ENCODE measurements at places on chromosomes 4 and X. TPM values are rescaled to one million over a fixed set of nuclear protein-coding genes. Genes with fewer than 3 reads are reported as not detected.

DNA sequence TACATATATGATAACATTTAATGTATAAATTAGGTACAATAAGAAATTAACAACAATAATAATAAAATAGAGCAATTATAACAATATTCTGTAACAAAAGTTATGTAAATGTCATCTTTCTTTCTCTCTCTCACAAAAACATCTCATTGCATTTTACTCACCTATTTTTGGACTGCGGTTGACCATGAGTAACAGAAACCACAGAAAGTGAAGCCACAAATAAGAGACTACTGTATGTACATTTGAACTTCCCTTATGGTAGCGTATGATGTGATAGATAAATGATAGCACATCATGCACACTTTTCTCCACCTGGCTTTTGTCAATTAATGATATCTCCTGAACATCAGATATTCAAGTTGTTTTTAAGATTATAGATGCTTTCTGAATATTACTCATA is 80.5 kb downstream of the HNRNPD start:
- DNase-seq = peak; percentile 44

GRCh38 chr4:38231626-38232025 is 271.4 kb downstream of the PTTG2 start:
- DNase-seq = no peak

Gene SLITRK2
- not detected for total RNA-seq

GRCh38 chr4:153249199-153250041 is 45.2 kb downstream of the TRIM2 start:
- peak; percentile 79 for DNase-seq

DNA sequence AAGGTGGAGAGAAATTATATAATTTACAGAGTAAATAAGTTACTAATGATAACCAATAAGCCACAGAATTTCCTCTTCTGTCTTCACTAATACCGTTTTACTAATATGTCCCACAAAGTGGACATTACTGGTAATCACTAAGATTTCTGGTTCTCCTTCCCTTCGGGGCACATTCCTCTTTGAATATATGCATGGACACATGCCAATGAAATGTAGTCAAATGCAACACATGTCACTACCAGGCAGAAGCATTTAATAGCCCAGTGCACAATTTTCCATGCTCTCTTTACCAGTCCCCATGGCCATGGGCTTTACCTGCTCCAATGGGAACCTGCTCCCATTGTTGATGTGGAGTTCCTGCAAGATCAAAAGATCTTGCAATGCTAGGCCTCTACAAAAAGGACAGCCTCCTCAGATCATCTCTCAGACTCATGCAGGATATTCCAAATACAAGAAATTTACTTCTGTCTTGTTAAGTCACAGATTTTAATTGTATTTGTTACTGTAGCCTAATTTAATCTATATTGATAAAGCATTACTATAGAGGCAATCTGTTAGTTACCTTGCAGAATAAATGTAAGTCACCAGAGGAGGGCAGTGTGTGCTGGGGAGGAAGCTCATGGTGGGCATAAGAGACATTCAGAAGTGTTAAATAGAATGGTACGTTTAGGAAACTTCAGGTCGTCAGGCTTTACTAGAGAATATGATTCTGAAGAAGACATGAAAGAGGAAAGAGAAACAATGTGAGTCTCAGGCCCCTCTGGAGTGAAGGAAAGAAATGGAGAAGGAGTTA is 37.1 kb upstream of the INPP4B start:
- DNase-seq = no peak

DNA sequence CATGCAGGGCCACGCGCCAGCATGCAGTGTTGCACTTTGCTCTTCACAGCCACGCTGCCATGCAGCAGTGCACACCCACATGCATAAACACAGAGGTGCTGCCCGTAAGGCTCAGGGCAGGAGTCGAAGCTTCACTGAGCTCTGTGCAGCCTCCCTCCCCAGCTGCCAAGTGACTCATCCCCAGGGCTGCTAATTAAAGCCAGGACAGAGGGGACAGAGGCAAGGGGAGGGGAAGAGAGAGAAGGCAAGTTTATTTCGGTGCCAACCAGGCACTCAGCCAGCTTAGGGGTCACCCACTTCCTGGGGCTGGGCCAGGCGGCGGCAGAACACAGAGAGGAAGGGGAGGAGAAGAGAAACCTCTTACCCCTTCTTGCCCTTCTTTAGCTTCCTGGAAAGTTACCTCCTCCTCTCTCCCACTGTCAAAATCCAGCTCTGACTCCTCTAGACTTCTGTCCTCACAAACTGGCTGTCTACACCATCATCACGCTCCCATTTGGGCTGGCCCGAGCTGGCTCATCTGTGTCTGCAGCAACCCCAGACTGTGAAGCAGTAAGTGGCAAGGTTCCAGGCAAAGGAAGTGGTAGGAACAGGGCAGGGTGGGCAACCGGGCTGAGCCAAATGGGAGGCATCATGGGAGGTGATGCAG is 6.2 kb upstream of the IQSEC2 start:
- peak; percentile 44 for DNase-seq

GRCh38 chr4:144366425-144366824 is 225.9 kb upstream of the GYPA start:
- no peak for DNase-seq

Gene TBC1D9
- 0.46 TPM for total RNA-seq

Gene NAP1L5
- 4.4 TPM for total RNA-seq

Gene PLP1
- total RNA-seq = not detected

GRCh38 chr4:89312066-89312465 is 4.5 kb upstream of the GPRIN3 start:
- DNase-seq = no peak

DNA sequence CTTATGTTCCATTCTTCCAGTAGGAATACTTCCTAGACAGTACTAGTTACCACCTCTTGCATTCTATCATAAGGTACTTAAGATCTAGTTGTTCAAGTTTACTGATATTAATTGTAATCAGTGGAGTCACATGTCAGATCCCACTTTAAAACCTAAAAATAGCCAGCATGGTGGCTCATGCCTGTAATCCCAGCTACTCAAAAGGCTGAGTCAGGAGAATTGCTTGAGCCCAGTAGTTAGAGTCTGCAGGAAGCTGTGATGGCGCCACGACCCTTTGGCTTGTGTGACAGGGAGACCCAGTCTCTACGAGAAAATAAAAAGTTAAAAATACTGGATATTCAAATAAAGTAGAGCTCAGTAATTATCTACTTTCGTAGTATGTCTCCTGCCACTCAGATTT is 57.7 kb downstream of the MAD2L1 start:
- no peak for DNase-seq

Gene FSTL5
- total RNA-seq = not detected

DNA sequence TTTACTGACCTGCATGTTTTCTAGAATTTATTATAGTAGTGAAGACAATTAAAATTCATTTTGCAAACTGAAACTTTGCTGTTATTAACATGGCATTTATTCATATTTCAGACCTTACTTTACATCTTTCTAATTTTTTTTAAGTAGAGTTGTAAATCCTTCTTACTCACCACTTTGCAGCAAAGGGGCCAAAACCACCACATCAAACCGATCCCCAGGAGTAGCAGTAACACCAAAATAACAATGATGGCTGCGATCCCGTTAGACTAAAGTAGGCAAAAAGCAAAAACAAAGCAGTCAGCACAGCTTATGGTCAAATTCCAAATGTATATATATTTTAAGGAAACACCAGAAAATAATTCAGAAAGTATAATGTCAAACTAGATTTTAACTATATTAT is 64.7 kb downstream of the ANTXR2 start:
- no peak for DNase-seq

GRCh38 chrX:109847257-109848187 is 114.5 kb upstream of the ACSL4 start:
- no peak for DNase-seq

DNA sequence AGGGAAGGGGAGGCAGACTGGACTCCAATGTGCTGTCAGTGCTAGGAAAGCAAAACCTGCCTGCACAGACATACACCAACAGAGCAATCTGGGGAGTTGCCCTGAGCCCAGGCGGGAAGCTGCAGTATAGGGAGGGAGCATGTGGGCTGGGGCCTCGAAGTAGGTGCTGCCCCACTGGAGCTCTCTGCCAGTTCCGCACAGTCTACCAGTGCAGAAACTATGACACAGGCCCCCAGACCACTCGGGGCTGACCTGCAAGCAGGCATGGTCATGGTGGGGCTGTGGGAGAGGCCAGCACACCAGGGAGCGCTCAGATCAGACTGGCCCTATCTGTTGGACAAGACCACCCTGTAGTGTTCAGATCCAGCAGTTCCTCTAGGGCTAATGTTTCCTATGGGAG is 344.1 kb upstream of the TRAM1L1 start:
- no peak for DNase-seq

DNA sequence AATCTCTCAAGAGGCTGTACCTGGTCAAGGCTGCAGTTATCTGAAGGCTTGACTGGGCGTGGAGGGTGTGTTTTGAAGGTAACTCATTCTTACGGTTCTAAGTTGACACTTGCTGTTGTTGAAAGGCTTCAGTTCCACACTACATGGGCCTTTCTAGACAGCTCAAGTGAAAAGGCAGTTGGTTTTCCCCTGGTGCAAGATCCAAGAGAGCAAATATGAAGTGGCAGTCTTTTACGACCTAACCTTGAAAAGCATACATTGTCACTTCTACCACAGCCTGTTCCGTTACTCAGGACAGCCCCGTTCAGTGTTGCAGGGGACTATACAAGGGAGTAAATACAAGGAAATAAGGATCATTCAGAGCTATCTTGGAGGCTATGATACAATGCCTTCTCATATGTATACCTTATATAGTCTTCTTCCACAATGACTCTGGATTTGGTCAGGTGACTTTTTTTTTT is 46.2 kb downstream of the PDS5A start:
- no peak for DNase-seq

DNA sequence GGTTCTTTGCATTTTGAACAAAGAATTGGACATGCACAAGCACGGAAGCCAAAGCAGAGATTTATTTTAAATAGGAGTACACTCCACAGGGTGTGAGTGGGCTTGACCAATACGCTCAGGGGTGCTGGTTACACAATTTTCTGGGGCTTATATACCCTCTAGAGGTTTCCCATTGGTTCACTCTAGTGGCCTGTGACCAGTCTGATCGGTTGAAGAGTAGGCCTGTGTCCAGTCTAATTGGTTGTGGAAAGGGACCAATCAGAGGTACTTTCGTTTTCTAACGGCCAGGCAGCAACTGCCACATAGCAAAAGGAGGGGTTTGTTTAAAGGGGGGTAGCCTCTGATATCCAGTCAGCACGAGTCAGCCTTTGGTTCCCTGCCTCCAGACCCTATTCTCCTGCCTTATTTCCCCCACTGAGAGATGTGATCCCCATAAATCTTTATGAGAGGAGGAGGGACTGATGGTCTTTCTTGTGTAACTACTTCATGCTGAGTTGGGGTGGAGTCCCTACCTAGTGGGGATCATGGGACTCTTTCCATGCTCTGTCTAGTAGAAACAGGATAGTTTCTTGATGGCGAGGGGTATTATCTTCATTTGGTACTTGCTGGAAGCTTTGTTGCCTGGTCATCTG is 11.3 kb upstream of the AREG start:
- no peak for DNase-seq

GRCh38 chr4:115234405-115235093 is 121.1 kb upstream of the NDST4 start:
- DNase-seq = no peak

Gene KLF8
- 1.4 TPM for total RNA-seq

Gene TMSB4X
- total RNA-seq = 3,478 TPM

- no peak for DNase-seq
Observed at GRCh38 chr4:4521136-4521535, 20.7 kb downstream of the STX18 start.

DNA sequence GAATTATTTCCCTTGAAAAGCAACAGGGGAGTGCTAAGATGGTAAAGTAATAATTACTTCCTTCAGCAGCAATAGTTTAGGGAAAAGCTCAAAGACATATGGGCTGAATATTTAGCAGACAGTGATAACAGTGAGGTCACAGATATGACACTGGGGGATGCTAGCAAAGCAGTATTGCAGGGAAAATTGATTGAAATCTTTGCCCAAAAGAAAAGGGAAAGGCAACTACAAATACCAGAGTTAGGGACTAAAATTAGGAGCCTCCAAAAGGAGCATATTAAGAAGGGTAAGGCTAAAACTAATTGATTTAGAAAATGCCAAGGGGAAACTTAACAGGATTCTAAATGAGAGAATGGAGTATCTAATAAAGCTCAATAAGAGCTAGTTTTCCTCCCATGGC is 1191.3 kb upstream of the TENM3 start:
- no peak for DNase-seq

- DNase-seq = no peak
Observed at GRCh38 chrX:33138677-33139249, 72.6 kb downstream of the DMD start.

DNA sequence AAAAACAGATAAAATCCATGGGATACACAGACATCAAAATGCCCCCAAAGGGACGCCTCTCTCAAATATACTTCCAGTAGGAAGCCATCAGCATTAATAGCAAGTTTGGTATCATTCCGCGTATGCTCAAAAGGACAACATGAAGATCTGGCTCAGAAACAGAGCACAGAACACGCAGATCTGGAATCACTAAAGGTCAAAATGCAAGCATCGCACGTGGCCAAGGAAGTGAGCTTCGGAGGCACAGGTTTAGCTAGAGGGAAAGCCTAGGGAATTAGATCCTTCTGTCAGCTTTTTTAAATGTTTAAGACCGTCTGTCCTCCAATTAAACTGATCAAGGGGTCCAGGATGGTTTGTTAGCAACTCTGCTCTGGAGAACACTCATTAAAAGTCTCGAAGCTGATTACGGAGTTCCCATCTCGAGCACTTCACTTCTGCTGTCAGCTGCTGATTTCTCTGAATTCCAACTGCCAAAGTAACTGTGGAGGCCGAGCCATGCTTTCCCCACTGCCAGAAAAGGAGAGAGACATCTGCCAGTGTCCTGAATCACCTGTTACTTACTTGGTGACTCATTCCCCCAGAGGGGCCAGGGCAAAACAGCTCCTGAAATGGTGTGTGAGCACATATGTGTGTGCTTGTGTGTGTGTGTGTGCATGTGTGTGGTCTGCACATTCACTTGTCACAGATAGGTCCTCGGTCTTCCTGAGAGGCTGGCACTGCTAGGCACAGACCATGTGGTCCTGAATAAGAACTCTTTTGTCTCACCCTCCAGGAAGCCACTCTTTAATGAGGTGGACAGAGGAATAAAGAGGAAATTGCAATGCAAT is 177.7 kb upstream of the PPARGC1A start:
- no peak for DNase-seq
